ENCODE measurements at places on chromosomes 1 and 21. TPM values are rescaled to one million over a fixed set of nuclear protein-coding genes. Genes with fewer than 3 reads are reported as not detected.

- H3K27me3 ChIP-seq = peaks cover 15% of the 10 kb centered on the region
- H3K27ac ChIP-seq = no peak overlapping the region
- no peaks in the 10 kb centered on the region for H3K36me3 ChIP-seq
- no peak for DNase-seq
Measured at GRCh38 chr1:208247696-208248095, 3.5 kb upstream of the PLXNA2 start.

DNA sequence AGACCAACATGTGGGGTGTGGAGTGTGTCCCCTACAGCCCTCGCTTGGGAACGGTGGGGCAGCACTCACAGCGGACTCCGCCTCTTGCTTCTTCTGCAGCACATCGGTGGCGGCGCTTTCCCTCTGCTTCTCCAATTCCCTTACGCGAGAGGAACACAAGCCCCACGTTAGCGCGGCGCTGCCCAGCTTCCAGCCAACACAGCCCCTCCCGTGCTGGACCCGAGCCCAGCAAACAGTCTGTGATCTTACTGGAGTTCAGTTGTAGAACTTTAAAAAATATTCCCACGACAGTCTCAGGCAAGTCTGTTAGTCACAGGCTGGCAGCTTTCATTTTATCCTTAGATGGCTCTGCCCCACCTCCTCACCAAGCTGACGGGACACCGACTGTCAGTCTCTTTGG, 13.6 kb downstream of the THAP3 start:
- peaks cover 15% of the 10 kb centered on the region for H3K36me3 ChIP-seq
- H3K4me3 ChIP-seq = no peak overlapping the region
- H3K27ac ChIP-seq = peak overlapping the region; percentile 57
- DNase-seq = peak; percentile 82

DNA sequence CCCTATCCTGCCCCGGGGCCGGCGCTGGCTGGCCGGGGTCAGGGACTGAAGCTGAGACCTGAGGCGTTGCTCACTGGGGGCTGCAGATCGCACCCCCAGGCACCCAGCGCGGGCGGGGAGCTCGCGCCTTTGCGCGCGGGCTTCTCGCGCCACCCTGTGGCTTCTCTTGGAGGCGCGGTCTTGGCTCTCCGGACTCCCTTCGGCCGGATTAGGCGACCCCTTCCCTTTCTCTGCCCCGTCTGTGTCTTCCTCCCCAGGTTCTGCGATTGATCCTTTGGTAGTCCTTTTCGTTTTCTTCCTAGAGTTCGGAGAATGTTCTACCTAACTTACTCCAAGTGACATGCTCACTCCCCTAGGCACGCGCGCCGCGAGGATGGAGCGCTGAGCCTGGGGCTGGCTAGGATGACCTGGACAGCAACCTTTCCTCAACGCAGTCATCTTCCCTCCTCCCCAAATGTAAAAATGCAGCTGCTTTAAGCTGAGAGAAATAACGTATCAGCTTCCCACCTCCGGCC, 495 bp upstream of the NTRK1 start:
- peaks cover 18% of the 10 kb centered on the region for H3K27me3 ChIP-seq
- peak overlapping the region; percentile 68 for H3K4me3 ChIP-seq
- no peak overlapping the region for H3K27ac ChIP-seq

Gene PKLR
- not detected for total RNA-seq

GRCh38 chr1:55362558-55362957, 147.4 kb upstream of the USP24 start:
- H3K27me3 ChIP-seq = 0 out of 2 replicates have a peak, but pooled peaks cover 3% of the 10 kb centered on the region
- peaks cover 12% of the 10 kb centered on the region for H3K4me1 ChIP-seq
- peak; percentile 90 for DNase-seq
- no peaks in the 10 kb centered on the region for H3K36me3 ChIP-seq
- no peak overlapping the region for H3K4me3 ChIP-seq

Gene MLLT11
- total RNA-seq = 3.7 TPM

Gene BSND
- total RNA-seq = not detected

Gene TRABD2B
- total RNA-seq = not detected

DNA sequence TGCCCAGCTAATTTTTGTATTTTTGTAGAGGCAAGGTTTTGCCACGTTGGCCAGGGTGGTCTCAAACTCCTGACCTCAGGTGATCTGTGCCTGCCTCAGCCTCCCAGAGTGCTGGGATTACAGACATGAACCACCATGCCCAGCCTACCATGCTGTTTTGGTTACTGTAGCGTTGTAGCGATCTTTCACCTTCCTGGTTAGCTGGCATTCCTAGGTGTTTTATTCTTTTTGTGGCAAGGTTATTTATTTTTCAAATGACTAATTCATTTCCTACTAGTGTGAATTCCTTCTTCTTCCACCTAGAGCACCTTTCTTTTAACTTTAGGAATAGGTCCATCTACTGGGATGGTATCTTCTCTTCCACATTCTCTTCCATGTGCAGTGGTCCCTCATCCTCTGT, 29.3 kb downstream of the TMEM200B start:
- H3K4me1 ChIP-seq = no peaks in the 10 kb centered on the region
- H3K4me3 ChIP-seq = no peak overlapping the region
- DNase-seq = no peak
- no peak overlapping the region for H3K27ac ChIP-seq
- no peaks in the 10 kb centered on the region for H3K27me3 ChIP-seq

- H3K4me1 ChIP-seq = peaks cover 28% of the 10 kb centered on the region
- DNase-seq = no peak
- H3K27me3 ChIP-seq = no peaks in the 10 kb centered on the region
- H3K36me3 ChIP-seq = peaks cover 6% of the 10 kb centered on the region
- no peak overlapping the region for H3K27ac ChIP-seq
- H3K4me3 ChIP-seq = no peak overlapping the region
Measured at GRCh38 chr1:170030212-170030611, 44.3 kb downstream of the KIFAP3 start.

All from GM23248 (cell line).